Uterus (tissue), 4 donors: ENCODE measurements at places on chromosomes 4 and X. TPM values are rescaled to one million over a fixed set of nuclear protein-coding genes. Genes with fewer than 3 reads are reported as not detected.

Gene GLOD5
- total RNA-seq, result not detected

Gene MTNR1A
- not detected for total RNA-seq

Gene CCDC110
- 0.29 TPM for total RNA-seq

Gene ERVMER34-1
- total RNA-seq, result 3.0 TPM

Gene FAT1
- total RNA-seq, result 245 TPM

Gene CTPS2
- 9.2 TPM for total RNA-seq

Gene SSX2B
- total RNA-seq, result not detected

Gene MEPE
- total RNA-seq, result not detected

Gene SRP72
- total RNA-seq, result 76.9 TPM

Gene ADH1A
- total RNA-seq, result 0.88 TPM

- DNase-seq, result peak; percentile 38
- H3K27me3 ChIP-seq, result no peaks in the 10 kb centered on the region
- no peaks in the 10 kb centered on the region for H3K4me1 ChIP-seq
- no peak overlapping the region for H3K4me3 ChIP-seq
These were observed 15.0 kb downstream of the BRCC3 start for GRCh38 chrX:155086202-155086840.

GRCh38 chr4:55758570-55758969 lies 61.0 kb upstream of the EXOC1L start:
- no peaks in the 10 kb centered on the region for H3K27me3 ChIP-seq
- H3K4me1 ChIP-seq, result no peaks in the 10 kb centered on the region
- DNase-seq, result no peak
- no peak overlapping the region for H3K27ac ChIP-seq

- no peaks in the 10 kb centered on the region for H3K27me3 ChIP-seq
- no peaks in the 10 kb centered on the region for H3K4me1 ChIP-seq
- no peaks in the 10 kb centered on the region for H3K36me3 ChIP-seq
- H3K4me3 ChIP-seq, result no peak overlapping the region
- H3K27ac ChIP-seq, result no peak overlapping the region
- DNase-seq, result no peak
These were observed 21.6 kb downstream of the NYX start for GRCh38 chrX:41468647-41469323.

DNA sequence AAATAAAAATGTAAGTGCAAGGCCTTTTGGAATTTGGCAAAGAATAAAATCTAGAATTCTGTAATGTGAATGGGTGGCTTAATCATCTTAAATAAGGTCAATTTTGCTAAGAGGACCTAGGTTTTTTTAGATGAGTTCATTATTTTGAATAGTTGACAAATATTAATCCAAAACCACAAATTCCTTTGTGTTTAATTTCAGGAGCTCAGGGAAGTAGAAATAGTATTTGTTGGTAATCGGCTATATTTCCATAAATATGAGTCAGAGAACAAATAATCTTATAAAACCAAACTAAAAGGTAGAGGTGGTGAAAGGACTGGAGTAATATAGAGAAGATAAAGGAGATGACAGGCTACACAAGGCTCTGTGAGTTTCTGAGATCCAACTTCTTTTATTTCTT lies 190.4 kb upstream of the TLL1 start:
- no peak for DNase-seq
- H3K27ac ChIP-seq, result no peak overlapping the region
- no peaks in the 10 kb centered on the region for H3K36me3 ChIP-seq
- H3K4me3 ChIP-seq, result no peak overlapping the region

GRCh38 chrX:1788300-1788911 lies 173.5 kb downstream of the ASMT start:
- H3K4me1 ChIP-seq, result no peaks in the 10 kb centered on the region
- DNase-seq, result no peak
- no peaks in the 10 kb centered on the region for H3K36me3 ChIP-seq
- no peak overlapping the region for H3K27ac ChIP-seq

- no peak for DNase-seq
- no peaks in the 10 kb centered on the region for H3K4me1 ChIP-seq
- H3K27me3 ChIP-seq, result no peaks in the 10 kb centered on the region
These were observed 15.6 kb upstream of the SULT1E1 start for GRCh38 chr4:69875576-69875975.

DNA sequence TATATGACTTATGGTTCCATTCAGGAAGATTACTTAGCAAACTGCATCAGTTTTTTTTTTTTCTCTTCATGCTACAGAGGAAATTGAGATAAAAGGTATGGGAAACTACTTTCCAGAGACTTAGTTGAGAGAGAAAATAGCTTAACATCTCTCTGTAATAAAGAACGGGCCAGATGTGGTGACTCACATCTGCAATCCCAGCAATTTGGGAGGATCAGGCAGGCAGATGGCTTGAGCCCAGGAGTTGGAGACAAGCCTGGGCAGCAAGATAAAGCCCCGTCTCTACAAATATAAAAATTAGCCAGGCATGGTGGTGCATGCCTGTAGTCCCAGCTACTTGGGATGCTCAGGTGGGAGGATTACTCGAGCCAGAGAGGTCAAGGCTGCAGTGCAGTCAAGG lies 271.2 kb upstream of the TENM3 start:
- no peaks in the 10 kb centered on the region for H3K4me1 ChIP-seq
- H3K27me3 ChIP-seq, result no peaks in the 10 kb centered on the region
- no peak for DNase-seq
- H3K4me3 ChIP-seq, result no peak overlapping the region
- no peaks in the 10 kb centered on the region for H3K36me3 ChIP-seq
- H3K27ac ChIP-seq, result no peak overlapping the region

DNA sequence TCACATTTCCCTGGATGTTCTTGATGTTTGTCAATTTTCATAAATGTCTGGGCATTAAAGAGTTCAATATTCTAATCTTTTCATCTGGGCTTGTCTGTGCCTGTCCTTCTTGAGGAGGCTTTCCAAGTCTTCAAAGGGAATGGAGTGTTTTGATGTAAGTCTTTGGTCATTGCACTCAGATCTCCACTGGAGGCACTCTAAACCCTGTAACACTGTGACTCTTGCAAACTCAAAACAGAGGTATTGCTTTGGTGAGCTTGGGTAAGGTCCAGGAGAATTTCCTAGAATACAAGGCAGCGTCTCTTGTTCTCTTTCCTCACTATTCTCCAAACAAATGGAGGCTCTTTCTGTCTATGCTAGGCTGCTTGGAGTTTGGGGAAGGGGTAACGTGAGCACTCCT lies 1118.1 kb upstream of the PABPC4L start:
- DNase-seq, result no peak
- no peak overlapping the region for H3K27ac ChIP-seq
- H3K36me3 ChIP-seq, result no peaks in the 10 kb centered on the region
- H3K4me1 ChIP-seq, result no peaks in the 10 kb centered on the region
- no peaks in the 10 kb centered on the region for H3K27me3 ChIP-seq
- H3K4me3 ChIP-seq, result no peak overlapping the region

DNA sequence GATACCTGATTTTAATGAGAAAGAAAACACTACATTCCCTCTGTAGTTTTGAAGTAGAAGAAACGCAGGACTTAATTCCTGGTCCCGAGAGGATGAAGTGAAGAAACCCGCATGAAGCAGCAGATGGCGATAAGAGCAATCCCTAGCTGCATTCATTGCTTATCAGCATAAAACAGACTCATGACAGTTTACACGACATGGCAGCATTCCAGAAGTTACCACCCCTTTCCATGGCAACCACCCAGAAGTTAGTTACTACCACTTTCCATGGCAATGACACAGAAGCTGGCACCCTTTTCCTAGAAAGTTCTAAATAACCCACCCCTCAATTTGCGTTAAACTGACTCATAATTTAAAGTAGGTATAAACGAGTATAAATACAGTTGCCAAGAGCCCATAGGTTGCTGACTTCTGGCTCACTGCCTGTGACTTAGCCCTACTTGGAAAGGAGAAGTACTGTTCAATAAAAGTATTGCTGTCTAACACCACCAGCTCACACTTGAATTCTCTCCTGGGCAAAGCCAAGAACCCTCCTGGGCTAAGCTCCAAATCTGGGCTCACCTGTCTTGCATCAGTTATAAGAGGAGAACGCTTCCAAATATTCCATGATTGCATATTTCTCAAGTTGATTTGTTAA lies 5.5 kb upstream of the XAGE2 start:
- H3K27ac ChIP-seq, result no peak overlapping the region
- no peaks in the 10 kb centered on the region for H3K4me1 ChIP-seq
- no peak for DNase-seq
- H3K36me3 ChIP-seq, result no peaks in the 10 kb centered on the region
- H3K4me3 ChIP-seq, result no peak overlapping the region

GRCh38 chr4:124685851-124686250 lies 26.7 kb downstream of the ANKRD50 start:
- no peak for DNase-seq
- no peaks in the 10 kb centered on the region for H3K27me3 ChIP-seq
- no peaks in the 10 kb centered on the region for H3K36me3 ChIP-seq
- H3K27ac ChIP-seq, result no peak overlapping the region
- no peak overlapping the region for H3K4me3 ChIP-seq

DNA sequence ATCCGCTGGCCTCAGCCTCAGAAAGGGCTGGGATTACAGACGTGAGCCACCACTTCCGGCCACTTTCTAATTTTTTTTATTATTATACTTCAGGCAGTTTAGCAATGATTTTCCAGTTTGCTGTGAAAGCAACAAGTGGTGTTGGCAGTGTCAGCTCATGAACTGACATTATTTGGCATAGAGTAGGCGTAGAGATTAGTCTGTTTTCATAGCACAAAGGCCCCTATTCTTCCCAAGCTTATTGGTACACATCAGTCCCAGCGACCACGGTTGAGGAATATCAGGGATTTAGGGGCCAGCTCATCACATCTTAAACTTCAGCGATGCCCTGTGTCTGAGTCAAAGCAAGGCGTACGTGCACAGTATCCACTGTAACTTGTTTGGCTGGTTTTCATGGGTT lies 53.0 kb upstream of the RASSF6 start:
- DNase-seq, result no peak
- no peaks in the 10 kb centered on the region for H3K4me1 ChIP-seq
- H3K36me3 ChIP-seq, result no peaks in the 10 kb centered on the region
- H3K27me3 ChIP-seq, result no peaks in the 10 kb centered on the region
- H3K4me3 ChIP-seq, result no peak overlapping the region

GRCh38 chrX:148914783-148915182 lies 414.4 kb downstream of the AFF2 start:
- no peaks in the 10 kb centered on the region for H3K4me1 ChIP-seq
- H3K27ac ChIP-seq, result no peak overlapping the region
- DNase-seq, result no peak
- H3K4me3 ChIP-seq, result no peak overlapping the region

DNA sequence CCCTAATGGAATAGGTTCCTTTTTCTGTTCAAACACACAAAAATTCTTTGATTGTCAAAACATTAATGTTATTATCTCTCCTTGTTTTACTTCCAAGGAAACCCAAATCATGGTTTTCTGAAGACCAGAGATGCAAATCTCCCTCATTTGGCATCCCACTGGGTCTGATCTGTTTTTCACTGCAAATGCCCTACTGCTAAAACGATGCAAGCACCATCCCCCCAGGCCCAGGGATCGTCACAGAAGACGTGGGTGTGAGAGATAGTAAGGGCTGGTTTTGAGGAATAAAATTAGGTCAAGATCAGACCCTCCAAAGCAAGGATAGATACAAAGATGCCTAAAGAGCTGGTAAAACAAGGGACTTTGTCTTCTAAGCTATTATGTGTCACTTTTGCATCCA lies 33.6 kb downstream of the GSPT2 start:
- no peak overlapping the region for H3K27ac ChIP-seq
- no peak overlapping the region for H3K4me3 ChIP-seq
- no peaks in the 10 kb centered on the region for H3K4me1 ChIP-seq
- no peaks in the 10 kb centered on the region for H3K36me3 ChIP-seq
- H3K27me3 ChIP-seq, result no peaks in the 10 kb centered on the region

DNA sequence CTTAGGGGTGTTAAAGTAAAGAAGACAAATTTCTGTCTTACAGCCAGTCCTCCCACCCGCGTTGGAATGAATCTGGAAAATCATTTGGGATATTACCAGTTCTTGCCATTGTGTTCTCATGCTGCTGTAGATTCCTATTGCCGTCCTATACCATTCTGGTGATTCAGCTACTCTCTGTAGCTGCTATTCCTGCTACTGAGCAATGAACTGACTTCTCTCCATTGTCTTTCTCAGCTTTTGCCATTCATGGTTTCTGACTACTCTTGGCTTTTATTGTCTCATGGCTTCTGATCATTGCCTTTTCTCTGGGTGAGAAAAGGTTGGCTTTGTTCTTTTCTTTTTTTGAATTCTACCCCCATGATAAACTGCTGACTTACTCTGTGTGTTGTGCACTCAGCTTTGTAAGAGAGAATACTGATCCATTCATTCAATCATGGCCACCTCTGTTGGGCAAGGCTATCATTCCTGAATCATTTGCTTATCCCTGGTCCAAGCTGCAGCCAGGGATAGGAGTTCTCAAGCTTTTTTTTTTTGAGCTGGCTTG lies 27.7 kb upstream of the METAP1 start:
- no peaks in the 10 kb centered on the region for H3K4me1 ChIP-seq
- no peaks in the 10 kb centered on the region for H3K27me3 ChIP-seq
- DNase-seq, result no peak

- H3K4me1 ChIP-seq, result no peaks in the 10 kb centered on the region
- DNase-seq, result no peak
- no peaks in the 10 kb centered on the region for H3K36me3 ChIP-seq
- no peak overlapping the region for H3K27ac ChIP-seq
- no peak overlapping the region for H3K4me3 ChIP-seq
- H3K27me3 ChIP-seq, result no peaks in the 10 kb centered on the region
These were observed 9.0 kb upstream of the PIM2 start for GRCh38 chrX:48927736-48928382.

DNA sequence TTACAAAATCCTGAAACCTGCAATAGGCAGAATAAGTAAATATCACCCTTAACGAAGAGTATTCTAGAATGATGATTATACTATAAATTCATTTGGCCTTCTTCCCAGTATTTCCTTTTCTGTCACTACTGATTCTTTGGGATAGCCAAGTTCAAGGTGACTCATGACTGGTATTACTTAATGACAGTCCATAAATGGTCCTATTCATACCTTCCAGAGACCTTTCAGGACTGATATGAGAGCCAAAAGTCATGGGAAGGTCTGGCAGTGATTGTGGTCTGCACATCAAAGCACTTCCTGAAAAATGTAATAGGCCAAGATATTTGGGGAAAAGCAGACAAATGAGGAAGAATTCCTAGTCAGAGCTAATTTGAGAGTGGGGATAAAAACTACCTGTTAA lies 239.6 kb upstream of the FAM47A start:
- H3K36me3 ChIP-seq, result no peaks in the 10 kb centered on the region
- DNase-seq, result no peak
- no peak overlapping the region for H3K27ac ChIP-seq
- H3K27me3 ChIP-seq, result no peaks in the 10 kb centered on the region
- H3K4me3 ChIP-seq, result no peak overlapping the region

GRCh38 chr4:77176640-77177039 lies 19.6 kb downstream of the CCNG2 start:
- H3K27ac ChIP-seq, result no peak overlapping the region
- no peaks in the 10 kb centered on the region for H3K36me3 ChIP-seq
- H3K4me1 ChIP-seq, result no peaks in the 10 kb centered on the region
- no peak for DNase-seq

GRCh38 chrX:66915893-66916292 lies 277.0 kb upstream of the EDA2R start:
- no peaks in the 10 kb centered on the region for H3K27me3 ChIP-seq
- H3K36me3 ChIP-seq, result no peaks in the 10 kb centered on the region
- H3K4me3 ChIP-seq, result no peak overlapping the region
- H3K4me1 ChIP-seq, result no peaks in the 10 kb centered on the region
- H3K27ac ChIP-seq, result no peak overlapping the region
- DNase-seq, result no peak
